ENCODE measurements at places on chromosomes 11 and 22.

DNA sequence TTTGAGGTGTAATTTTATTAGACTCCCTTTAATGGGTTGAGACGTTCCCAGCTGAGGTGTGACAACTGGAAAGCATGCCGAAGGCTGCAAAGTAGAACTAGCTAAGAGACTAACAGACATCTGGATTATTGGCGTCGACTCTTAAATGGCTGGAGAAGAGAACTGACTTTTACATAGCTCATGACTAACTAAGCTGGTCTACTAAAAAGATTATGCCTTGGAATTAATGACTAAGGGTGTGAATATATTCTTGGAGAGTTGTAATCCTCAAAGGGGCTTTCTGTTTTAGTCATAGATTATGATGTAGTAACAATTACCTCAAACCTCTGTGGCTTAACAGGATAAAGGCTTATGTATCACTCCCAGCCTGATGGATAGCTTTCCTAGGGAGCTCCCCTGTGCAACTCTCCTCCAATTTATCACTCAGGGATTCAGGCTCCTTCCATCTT lies 39.5 kb upstream of the SLC5A12 start:
- no peaks in the 10 kb centered on the region for H3K36me3 ChIP-seq
- H3K4me3 ChIP-seq, result no peak overlapping the region
- H3K4me1 ChIP-seq, result no peaks in the 10 kb centered on the region
- no peak overlapping the region for H3K27ac ChIP-seq

DNA sequence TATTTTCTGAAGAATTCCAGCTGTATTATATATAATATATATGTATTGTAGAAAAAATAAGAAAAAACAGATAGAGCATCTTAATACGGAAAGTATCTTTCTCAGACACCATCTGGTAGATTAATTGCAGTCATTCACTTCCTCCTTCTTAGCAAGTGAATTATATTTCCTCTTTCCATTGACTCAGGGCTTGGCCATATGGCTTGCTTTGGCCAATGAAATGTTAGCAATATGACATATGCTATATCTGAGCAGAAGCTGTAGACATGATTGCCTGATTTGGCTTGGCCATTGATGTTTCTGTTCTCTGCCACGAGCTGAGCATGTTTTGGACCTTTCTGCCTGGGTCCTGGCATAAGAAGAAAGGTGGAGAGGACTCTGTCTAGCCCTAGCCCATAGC lies 34.4 kb upstream of the ZBED5 start:
- H3K27me3 ChIP-seq, result no peaks in the 10 kb centered on the region
- no peaks in the 10 kb centered on the region for H3K4me1 ChIP-seq
- H3K36me3 ChIP-seq, result no peaks in the 10 kb centered on the region
- H3K4me3 ChIP-seq, result no peak overlapping the region
- DNase-seq, result no peak

DNA sequence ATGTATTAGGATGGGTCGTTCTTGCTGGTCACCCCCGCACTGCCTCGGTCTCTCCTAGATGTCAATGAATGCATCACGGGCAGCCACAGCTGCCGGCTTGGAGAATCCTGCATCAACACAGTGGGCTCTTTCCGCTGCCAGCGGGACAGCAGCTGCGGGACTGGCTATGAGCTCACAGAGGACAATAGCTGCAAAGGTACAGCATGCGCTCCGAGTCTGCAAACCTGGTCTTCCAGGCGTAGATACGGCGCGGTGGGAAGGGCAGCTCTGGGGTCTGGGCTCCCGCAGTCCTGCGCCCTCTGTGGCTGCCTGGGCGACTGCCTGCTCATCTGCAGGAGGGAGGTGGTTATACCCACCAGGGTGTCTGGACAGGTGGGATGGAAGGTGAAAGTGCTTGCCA lies 31.0 kb downstream of the FBLN1 start:
- no peak overlapping the region for H3K27ac ChIP-seq
- H3K4me3 ChIP-seq, result no peak overlapping the region
- H3K36me3 ChIP-seq, result no peaks in the 10 kb centered on the region
- DNase-seq, result no peak
- peaks cover 22% of the 10 kb centered on the region for H3K4me1 ChIP-seq

GRCh38 chr22:19863571-19863970 lies 8.9 kb upstream of the GNB1L start:
- no peak overlapping the region for H3K4me3 ChIP-seq
- H3K27ac ChIP-seq, result no peak overlapping the region
- no peaks in the 10 kb centered on the region for H3K36me3 ChIP-seq
- H3K4me1 ChIP-seq, result no peaks in the 10 kb centered on the region

- H3K27ac ChIP-seq, result peak overlapping the region; percentile 32
- DNase-seq, result no peak
- H3K27me3 ChIP-seq, result no peaks in the 10 kb centered on the region
- H3K4me3 ChIP-seq, result no peak overlapping the region
- H3K36me3 ChIP-seq, result no peaks in the 10 kb centered on the region
- peaks cover 26% of the 10 kb centered on the region for H3K4me1 ChIP-seq
These were observed 64.6 kb downstream of the ARHGEF12 start for GRCh38 chr11:120400564-120401364.

GRCh38 chr11:35766651-35767050 lies 104.1 kb downstream of the TRIM44 start:
- H3K27ac ChIP-seq, result no peak overlapping the region
- peaks cover 5% of the 10 kb centered on the region for H3K4me1 ChIP-seq
- H3K4me3 ChIP-seq, result no peak overlapping the region
- H3K27me3 ChIP-seq, result no peaks in the 10 kb centered on the region
- DNase-seq, result no peak
- H3K36me3 ChIP-seq, result no peaks in the 10 kb centered on the region

DNA sequence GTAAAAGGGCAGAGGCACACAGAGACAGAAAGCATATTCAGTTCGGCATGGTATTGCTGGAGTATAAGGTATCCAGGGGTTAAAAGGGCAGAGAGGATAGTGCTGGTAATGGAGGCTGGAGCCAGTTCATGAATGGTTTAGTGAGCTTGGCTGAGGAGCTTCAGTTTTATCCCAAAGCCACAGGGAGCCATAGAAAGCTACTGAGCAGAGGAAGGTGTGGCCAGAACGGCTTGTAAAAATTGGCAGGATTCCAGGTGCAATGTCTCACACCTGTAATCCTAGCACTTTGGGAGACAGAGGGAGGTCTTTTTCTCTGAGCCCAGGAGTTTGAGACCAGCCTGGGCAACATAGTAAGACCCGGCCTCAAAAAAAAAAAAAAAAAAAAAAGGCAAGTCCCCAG lies 186.1 kb downstream of the MYO18B start:
- peaks cover 16% of the 10 kb centered on the region for H3K27me3 ChIP-seq
- H3K27ac ChIP-seq, result no peak overlapping the region
- H3K36me3 ChIP-seq, result no peaks in the 10 kb centered on the region
- DNase-seq, result no peak
- H3K4me3 ChIP-seq, result no peak overlapping the region

All from upper lobe of right lung (tissue), 1 donor.